HFF-Myc (cell line): ENCODE measurements at places on chromosomes 6 and 20.

DNA sequence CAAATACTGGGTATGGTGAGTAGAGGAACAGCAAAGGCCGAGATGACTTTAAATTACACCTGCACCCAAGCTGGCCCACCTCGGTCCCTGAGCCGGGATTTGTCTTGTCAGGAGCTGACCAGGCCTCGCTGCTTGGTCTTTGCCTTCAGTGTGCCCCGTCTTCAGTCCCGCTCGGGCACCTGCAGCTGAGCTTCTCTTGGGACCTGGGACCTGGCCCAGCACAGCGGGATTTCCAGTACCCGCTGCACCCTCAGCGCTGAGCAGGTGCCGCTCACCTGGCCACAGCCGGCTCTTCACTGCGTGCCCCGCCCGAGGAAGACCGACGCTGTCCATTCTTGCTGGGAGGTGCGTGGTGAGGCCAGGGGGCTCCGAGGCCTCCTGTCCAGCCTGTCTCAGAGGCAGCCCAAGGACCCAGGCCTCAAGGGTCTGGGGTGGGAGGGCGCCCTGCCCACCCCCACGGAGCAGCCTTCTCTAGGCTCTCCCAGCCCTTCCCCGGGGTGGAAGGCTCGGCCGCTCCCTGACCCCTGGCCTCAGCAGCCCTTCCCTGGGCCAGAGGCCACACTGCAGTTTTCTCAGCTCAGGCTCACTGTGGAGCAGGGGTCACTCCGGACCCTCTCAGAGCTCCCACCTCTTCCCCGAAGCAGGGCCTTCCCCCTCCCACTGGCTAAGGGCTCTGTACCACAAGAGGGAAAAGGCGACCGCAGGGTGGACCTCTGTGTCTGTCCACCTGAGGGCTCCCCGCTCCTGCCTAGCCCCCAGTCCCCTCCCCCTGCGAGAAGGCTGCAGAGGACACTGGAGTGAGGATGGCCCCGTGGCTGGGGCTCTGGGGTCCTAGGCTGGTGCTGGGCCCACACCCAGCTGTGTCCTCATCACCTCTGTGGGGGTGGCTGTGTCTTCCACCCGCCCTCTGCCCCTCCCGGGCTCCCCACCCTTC is 119.3 kb downstream of the RNASET2 start:
- DNase-seq, result no peak

DNA sequence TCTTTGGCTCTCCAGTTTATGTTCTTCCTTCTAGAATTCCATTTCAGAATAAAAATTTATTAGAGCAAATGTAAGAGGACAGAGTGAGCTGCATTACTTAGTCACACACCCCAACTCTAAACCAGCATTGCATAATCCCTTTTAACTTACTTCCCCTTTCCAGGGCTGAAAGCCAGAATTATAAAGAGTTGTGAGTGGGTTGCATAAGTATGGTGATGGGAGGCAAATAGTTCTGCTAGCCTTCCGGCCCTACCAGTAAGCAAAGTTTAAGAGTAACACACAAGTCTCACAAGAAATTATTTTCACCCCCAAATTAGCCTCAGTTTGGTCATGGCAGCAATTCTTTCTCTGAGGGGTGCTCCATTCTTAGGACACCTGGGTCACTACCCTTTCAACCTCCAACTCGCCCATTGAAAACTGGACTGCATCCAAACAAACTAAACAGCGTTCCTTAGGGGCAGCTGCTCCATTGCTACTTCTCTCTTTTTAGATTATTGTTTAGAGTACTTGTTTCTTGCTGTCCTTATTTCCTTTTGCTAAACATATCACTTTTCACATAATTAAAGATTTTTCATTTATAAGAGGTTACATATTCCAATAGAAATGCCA is 1.6 kb downstream of the KIAA0408 start:
- DNase-seq, result no peak

DNA sequence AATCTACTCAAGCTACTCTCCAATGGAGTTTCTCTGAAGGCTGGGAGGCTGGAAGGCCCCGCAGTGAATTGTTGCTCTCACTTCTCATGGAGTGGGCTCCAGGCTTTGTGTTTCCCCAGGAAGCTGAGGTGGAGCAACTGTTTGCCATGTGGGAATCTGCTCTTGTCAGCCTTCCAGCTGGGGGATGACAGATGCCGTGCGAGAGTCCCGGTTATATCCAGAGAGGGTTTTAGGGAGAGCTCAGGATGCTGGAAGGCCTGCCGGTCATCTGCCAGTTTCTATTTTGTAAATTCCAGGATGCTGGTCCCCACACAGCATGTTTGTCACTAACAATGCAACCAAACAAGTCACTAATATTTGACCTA is 98.2 kb upstream of the NAA20 start:
- peak; percentile 26 for DNase-seq

DNA sequence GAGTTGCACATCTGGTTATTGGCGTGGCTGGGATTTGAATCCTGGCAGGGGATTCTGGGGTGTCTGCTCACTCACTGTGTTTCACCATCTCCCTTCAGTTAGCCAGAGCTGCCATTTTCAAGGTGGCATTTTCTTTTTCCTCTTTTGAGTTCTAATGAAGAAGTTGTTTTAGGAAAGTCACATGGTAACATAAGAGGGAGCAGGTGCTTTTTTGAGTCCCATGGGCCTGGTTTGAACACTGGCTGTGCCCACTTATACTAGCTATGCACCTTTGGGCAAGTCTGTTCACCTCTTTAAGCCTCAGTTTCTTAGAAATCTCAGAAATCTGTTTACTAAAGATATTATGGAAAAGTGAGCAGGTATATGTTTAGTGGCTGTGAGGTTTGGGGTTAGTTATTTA is 39.6 kb downstream of the ANKS1A start:
- DNase-seq, result no peak

GRCh38 chr6:106927531-106928398 is 46.8 kb downstream of the CD24 start:
- peak; percentile 16 for DNase-seq

GRCh38 chr6:71651636-71652035 is 234.7 kb upstream of the RIMS1 start:
- no peak for DNase-seq

DNA sequence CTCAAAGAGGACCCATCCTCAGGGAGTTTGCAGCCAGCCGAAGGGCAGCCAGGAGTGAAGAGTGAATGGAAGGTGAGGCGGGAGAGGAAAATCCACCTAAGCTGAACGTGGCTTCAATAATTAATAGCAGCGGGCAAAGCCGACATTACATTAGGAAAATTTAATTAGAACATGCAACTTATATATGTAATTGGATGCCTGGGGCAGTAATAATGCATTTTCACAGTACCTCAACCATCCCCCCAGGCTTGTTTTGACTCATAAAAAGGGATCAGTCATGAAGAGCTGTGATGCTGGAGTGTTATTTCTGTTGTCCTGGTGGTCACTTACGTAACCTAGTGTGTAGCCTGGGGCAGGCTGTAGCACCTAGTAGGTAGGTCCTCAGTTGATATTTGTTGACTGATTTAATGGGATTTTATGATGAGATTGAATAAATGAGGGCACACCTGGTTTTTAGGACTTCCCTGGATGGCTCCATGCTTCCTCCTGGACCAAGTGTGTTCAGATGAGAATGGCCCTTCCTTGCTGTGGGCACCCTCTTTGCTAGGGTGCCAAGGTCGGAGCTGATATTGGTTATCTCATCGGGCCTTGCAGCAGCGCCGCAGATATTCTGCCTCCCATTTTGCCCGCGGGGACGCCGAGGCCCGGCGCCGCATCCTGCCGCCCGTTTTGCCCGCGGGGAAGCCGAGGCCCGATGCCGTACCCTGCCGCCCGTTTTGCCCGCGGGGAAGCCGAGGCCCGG is 128.8 kb downstream of the CDH26 start:
- no peak for DNase-seq

- DNase-seq, result no peak
Measured at GRCh38 chr6:107736713-107737396, 87.3 kb downstream of the SCML4 start.

- peak; percentile 87 for DNase-seq
Measured at GRCh38 chr20:44572551-44573500, 9.6 kb upstream of the PKIG start.

DNA sequence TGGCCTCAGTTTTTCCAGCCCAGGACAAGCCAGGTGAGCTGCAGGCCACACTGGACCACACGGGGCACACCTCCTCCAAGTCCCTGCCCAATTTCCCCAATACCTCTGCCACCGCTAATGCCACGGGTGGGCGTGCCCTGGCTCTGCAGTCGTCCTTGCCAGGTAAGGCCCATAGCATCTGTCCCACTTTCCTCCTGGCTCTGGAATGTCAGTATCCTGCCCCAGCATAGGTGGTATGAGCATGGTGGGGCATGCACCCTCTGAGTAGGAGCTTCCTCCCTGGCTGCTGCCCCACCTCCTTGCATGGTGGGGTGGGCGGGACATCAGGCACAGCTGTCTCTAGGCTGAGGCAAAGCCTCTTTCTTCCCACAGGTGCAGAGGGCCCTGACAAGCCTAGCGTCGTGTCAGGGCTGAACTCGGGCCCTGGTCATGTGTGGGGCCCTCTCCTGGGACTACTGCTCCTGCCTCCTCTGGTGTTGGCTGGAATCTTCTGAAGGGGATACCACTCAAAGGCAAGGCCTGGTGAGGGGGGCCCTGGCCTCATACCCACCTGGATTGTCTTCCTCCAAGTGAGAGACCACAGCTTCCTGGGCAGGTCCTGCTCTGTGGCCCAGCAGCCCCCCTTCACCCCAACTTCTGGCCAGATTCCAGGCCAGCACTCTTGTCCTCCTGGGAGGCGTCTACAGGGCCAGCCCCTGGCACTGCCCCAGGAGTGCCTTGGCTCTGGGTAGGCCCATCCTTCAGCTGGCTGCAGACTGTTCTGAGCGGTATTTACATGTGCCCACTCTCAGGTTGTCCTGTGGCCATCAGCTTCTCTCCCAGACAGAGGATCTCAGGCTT is 9.1 kb downstream of the PI16 start:
- no peak for DNase-seq

DNA sequence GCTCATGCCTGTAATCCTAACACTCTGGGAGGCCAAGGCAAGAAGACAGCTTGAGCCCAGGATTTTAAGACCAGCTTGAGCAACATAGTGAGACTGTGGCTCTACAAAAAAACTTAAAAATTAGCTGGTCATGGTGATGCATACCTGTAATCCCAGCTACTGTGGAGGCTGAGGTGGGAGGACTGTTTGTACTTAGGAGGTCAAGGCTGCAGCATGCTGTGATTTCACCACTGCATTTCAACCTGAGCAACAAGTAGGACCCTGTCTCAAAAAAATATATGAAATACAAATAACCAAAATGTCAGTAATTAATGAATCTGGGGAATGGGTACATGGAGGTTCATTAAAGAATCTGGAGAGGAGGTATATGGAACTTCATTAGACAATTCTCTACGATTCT is 9.9 kb downstream of the FKBP5 start:
- DNase-seq, result no peak

- no peak for DNase-seq
Measured at GRCh38 chr6:84779380-84779779, 15.0 kb upstream of the TBX18 start.

DNA sequence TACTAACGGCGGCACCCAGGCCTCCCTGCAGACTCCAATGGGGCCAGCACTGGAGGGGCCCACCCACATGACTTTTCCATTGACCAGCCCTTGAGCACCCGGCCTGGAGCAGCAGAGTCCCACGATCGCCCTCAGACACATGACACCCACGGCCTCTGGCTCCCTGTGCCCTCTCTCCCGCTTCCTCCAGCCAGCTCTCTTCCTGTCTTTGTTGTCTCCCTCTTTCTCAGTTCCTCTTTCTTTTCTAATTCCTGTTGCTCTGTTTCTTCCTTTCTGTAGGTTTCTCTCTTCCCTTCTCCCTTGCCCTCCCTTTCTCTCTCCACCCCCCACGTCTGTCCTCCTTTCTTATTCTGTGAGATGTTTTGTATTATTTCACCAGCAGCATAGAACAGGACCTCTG is 26.1 kb upstream of the FANCE start:
- no peak for DNase-seq

DNA sequence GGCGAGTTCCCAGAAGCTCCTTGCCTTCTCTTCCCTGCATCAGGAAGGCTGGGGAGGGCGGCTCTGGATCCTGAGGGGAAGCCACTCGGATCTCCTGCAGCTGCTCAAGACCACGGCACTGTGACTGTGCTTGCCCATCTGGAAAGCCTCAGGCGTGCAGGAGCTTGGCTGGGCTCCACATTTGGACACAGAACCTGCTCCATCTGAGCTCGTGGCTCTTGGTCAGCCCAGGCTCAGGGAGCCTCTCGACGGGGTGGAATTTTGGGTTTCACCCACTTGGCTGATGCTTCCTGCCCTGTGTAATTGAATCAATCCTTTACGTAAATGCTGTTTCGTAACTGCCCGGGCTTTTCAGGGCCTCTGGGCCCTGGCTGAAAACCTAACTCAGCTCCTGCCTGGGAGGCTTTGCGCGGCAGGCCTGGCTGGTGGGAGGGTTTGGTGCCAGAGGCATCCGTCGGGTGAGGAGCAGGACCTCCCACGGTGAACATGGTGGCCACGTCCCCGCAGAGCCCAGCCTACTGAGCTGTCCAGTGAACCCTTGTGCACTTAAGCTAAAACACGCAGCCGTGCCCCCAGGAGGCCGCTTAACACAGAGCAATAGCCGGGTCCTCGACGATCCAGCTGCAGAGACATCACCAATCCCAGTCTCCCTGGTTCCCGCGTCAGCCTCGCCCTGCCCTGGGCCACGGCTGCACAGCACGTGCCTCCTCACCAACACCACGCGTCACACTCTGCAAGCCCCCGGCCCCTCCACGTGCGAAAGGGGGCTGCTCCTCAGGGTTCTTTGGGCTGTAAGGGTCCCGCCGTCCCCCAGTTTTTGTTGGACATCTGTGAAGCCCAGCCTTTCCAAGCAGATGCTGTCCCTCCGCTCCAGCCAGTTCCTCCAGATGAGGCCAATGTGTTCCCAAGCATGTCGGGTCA is 241.0 kb downstream of the DLL1 start:
- DNase-seq, result peak; percentile 53

DNA sequence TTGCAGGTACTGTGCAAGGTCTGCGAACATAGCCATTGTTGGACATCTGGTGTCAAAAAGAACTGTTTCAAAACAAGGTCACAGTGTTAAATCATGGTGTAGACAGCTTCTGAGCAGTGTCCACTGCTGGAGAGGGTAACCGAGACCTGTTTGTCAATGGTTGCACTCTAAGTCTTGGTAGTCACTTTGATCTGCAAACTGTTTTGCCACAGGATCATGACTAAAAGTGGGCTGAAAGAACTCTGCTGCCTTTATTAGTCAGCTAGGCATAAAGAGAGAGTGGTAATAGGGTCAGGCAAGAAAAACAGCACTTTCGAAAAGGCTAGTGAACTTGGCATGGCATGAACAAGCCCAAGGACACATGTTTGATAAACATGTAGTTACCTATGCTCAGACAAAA is 552.3 kb upstream of the CITED2 start:
- DNase-seq, result no peak

DNA sequence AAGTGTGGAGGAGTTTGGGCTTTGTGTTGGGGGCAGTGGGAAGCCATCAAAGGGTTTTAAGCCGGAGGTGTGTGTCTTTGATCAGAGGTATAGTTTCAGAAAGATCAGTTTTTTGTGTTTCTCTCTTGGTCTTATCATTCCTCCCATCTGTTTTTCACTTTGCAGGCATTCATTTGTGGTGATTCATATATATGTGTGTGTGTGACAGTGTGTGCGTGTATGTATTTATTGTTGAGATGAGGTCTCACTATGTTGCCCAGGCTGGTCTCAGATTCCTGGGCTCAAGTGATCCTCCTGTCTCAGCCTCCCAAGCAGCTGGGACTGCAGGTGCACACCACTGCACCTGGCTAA is 11.1 kb upstream of the SERINC3 start:
- DNase-seq, result no peak

- DNase-seq, result no peak
Measured at GRCh38 chr6:130431346-130431852, 65.6 kb downstream of the TMEM200A start.
